ENCODE measurements at places on chromosomes 4 and X.

GRCh38 chr4:109803924-109804571 lies 2.2 kb upstream of the CFI start:
- DNase-seq = no peak

- DNase-seq = no peak
Measured at GRCh38 chrX:6718766-6719165, 183.8 kb upstream of the VCX3A start.

DNA sequence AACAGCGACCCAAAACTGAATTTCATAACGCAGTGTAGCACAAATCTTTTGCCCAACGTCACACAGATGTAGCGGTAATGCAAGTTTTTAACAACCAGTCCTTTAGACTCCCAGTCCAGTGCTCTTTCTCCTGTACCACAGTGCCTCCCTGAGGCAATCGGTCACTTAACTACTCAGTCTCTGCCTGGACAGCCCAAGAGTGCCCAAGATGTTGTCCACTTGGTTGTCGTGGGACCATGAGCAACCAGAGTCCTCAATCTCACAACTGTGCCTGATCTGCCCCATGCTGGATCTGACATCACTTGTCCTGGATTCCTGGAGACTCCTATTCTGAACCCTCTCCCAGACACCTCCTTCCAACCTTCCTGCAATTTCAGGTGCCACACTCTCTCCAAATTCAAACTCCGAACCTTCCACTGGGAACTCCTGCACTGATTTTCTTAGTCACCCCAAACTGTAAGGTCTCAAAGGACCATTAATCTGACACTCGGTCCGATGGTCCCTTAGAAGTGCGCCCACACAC lies 702 bp downstream of the MMGT1 start:
- DNase-seq = no peak

GRCh38 chr4:82388405-82388804 lies 14.6 kb upstream of the HNRNPD start:
- no peak for DNase-seq

DNA sequence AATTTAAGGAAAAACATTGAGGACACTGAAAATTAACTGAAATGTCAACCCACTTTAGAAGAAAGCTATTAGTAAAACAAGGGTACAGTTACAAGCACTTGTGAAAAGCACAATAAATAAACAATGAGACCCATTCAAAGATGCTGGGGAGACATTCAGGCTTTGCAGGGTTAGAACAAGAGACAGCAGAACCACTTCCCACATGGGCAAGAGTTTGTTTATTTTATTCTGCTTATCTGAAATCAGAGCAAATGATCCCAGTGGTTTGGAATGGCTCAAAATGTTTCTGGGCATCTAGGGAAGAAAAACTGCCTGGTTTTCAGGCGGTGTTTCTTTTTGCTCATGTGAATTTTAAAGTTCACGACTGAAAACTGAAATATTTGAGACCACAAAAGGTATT lies 42.4 kb downstream of the PPP3CA start:
- DNase-seq = no peak

GRCh38 chr4:170386511-170386910 lies 296.8 kb upstream of the AADAT start:
- no peak for DNase-seq

- no peak for DNase-seq
Measured at GRCh38 chr4:176885224-176885623, 92.5 kb upstream of the VEGFC start.

DNA sequence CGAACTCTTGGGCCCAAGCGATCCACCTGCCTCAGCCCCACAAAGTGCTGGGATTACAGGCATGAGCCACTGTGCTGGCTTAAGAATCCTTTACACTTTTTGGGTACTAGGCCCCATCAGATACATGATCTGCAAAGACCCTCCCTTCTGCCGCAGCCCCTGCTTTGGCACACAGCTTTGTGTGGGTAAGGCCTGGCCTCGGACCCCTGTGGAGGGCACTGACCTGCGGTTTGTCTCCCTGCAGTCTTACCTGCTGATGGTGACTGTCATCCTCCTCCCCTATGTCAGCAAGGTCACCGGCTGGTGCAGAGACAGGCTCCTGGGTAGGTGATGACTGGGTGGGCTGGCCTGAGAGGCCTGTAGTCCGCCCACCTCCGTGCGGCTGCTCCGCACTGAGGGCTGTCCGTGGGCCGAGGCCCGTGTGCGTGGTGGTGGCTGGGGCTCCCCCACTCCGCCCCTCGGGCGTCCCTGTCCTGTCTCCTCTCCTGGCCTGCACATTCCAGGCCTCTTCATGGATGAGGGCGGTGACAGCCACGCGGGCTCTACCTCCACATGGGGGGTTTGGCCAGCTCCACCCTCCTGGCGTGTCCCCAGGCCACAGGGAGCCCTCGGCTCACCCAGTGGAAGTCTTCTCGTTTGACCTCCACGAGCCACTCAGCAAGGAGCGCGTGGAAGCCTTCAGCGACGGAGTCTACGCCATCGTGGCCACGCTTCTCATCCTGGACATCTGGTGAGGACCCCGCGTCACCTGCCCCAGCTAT lies 18.0 kb downstream of the DGKQ start:
- peak; percentile 10 for DNase-seq

GRCh38 chrX:73577361-73577760 lies 14.4 kb downstream of the CHIC1 start:
- DNase-seq = no peak

GRCh38 chr4:157242871-157243270 lies 22.3 kb downstream of the GRIA2 start:
- DNase-seq = no peak

DNA sequence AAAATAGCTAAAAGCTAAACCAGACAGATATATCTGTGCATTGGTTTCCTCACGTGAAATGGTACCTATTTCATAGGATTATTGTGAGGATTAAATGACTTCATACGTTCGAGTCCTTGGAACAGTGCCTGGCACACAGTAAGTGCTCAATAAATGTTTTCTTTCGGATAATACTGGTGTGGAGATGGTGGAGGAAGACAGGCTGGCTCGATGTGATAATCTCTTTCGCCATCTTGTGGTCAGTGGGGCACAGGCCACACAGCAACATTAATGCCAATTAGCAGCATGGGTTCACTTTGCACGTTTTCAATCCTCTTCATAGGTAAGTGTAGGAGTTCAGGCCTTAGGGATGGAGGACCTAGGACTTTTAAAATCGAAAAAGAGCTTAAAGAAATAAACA lies 9.3 kb downstream of the PAGE4 start:
- no peak for DNase-seq

DNA sequence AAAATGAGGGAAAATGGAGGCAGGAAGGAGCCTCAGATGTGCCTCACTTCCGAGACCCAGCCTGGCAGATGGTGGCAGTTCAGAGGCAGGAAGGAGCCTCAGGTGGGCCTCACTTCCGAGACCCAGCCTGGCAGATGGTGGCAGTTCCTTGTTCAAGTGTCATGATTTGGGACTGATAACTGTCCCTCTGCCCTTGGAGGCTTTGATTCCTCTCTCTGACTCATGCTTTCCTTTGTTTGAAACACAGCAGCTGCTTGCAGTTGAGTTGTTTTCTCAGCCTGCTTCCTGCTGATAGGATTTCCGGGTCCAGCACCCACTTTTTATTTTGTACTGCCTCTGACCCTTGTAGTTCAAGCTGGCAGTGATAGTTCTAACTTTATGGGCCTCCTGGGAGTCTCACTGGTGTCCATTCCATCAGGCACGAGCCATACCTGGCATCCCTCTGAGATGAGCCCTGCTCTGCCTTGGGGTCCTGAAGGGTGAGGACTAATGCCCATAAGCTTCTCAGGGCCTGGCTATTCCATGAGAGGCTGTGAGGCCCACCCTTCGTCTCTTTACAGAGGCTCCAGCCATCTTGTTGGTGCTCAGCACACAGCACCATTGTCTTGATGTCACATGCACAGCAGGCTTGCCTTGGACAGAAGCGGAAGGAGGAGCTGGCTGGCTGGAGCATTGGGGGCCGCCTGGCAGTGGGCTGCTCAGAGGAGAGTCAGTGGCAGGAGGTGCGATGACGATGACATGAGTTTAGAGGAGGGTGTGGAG lies 13.0 kb downstream of the RGS12 start:
- DNase-seq = no peak

- no peak for DNase-seq
Measured at GRCh38 chr4:123468479-123469031, 72.0 kb downstream of the SPRY1 start.

DNA sequence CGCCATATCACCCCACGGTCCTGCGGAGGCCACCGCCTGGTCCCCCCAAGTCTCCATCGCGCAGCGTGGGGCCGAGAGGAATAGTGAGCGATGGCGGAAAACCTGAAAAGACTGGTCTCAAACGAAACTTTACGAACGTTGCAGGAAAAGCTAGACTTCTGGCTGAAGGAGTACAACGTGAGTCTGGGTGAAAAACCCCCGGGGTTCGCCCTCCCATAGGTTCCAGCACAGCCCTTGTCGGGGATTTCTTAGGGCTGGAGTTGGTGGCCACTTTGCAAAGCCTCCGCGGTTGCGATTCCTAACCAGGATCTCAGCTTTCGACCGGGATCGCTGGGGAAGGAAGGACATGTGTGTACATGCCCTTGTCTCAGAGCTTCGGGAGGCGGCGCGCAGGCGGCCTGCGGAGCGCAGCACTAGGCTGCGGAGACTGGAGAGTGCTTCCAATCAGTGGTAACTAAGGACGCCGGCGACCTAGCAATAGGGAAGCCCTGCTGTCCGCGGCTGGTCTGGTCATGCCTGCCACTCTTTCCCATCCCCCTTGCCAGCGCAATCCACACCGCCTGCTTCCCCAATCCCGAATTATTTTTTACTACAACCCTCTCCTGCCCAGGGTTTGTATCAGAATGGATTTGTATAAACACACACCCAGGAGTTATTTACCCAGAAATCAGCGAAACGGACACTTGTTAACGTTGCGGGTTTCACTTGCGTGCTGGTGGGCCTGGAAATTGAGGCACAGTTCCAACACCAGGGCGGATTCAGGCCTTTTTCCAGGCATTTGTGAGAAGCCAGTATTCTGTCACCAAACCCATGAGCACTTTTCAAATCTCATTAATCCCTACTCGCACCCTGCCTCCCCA lies 741 bp downstream of the SPATA18 start:
- DNase-seq = peak; percentile 34

- DNase-seq = no peak
Measured at GRCh38 chr4:54909961-54910360, 215.4 kb downstream of the KDR start.

GRCh38 chr4:162163892-162164759 lies at the start of gene FSTL5:
TSS of gene FSTL5 (minus strand) at chr4:162164000. CDS start at chr4:162111396, 52,604 bp downstream.
- DNase-seq = no peak

DNA sequence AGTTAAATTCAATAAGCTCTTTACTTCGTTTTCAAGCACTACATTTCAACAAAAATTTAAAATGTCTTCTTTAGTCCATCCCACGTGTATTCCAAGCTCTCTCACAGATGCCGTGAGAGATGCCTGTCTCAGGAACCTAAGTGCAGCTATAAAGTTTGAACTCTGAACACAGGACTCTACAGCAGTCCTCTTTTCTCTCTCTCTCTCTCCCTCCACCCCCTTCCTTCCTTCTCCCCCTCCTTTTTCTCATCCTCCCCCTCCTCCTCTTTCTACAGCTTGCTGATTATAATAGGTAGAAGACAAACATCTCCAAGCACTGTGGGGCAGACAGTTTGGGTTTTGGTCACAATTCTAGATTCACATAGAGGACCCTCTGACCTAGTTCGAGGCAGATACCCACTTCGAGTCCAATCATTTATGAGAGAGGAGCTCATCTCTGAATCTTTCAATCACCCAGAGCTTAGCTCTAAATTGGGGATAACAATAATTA lies 31.5 kb upstream of the DCLK2 start:
- DNase-seq = no peak

- DNase-seq = no peak
Measured at GRCh38 chr4:139876337-139876941, 210.8 kb downstream of the MGST2 start.

DNA sequence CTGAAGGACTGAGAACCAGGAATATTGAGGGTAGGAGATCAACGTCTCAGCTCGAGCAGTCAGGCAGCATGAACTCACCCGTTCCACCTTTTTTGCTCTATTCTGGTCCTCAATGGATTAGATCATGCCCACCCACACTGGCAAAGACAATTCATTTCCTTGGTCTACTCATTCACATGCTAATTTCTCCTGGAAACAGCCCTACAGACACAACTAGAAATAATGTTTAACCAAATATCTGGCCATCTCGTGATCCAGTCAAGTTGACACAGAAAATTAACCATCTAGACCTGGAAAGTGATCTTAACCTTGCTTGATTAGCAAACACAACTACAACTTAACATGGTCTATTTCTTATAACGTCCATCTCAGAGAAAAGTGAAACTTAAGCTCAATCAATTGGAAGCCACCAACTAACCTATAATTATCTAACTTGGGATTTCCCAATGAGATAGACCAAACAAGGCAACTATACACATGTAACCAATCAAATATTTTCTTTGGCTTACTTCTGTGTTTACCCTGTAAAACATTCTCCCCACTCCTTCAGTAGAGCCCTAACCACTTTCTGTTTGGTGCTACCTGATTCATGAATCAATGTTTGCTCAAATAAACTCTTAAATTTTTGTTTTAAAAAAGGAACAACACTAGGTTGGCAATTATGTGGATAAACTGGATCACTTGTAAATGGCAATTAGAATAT lies 69.7 kb upstream of the MAMLD1 start:
- DNase-seq = no peak

GRCh38 chr4:168335621-168336020 lies 17.1 kb upstream of the DDX60 start:
- DNase-seq = no peak

DNA sequence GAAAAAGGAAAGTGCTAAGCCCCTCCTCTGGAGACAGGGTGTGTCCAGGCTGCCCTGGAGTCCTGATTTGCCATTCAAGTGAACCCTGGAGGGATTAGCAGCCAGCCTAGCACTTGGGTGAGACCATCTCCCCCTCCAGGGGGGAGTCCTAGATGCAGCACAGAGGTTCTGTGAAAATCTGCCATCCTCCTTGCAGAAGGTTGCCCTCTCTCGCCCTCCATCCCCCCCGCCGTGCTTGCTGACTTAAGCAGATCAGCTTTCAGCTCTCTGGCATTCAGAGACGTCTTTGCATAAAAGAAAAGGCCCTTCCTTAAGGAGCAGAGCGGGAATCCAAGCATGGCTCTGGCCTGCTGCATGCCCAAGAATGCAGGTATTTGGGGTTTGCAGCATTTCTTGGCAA lies 102.1 kb upstream of the SCML1 start:
- DNase-seq = no peak

DNA sequence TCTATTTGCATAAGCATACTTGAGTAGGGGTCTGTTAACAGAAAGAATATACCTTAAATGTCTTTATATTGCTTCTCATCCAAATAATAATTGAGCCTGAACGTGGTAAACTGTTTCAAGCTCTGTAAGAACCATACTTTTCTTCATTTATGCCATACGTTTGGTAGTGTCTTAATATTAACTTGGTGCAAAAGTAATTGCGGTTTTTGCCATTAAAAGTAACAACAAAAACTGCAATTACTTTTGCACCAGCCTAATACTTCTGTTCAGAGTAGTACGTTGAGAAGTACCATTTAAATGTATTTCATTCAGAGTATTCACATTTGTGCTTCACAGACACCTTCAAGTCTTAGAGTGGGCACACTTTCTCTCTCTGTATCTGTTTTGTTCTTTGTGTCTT lies 60.5 kb downstream of the DDIT4L start:
- DNase-seq = no peak

GRCh38 chrX:112868586-112868985 lies 28.0 kb upstream of the AMOT start:
- no peak for DNase-seq
